ENCODE measurements at places on chromosomes 2 and 18. TPM values are rescaled to one million over a fixed set of nuclear protein-coding genes. Genes with fewer than 3 reads are reported as not detected.

- DNase-seq, result no peak
Observed at GRCh38 chr2:122083256-122084048, 328.0 kb downstream of the TSN start.

- DNase-seq, result no peak
Observed at GRCh38 chr2:205850611-205851010, 168.3 kb downstream of the NRP2 start.

- DNase-seq, result no peak
Observed at GRCh38 chr2:28665041-28665704, 86.5 kb upstream of the PPP1CB start.

GRCh38 chr2:233247116-233247515 is 4.4 kb upstream of the ATG16L1 start:
- no peak for DNase-seq

DNA sequence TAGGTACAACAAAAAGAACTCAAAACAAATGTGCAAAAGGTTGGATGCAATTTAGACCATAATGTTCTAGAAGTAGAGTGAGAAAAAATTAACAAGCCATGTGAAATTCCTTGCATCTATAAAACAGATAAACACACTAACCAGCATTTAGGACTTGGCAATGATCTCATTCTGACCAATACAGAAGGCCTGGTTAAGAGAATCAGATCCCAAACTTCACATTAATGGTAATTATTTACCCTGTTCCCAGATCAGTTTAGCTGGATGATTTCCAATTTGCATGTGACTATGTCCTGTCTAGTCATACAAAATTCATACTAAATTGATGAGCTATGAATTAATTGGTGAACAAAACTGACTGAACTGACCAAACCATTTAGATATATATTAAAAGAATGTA is 98.4 kb upstream of the FIGN start:
- no peak for DNase-seq

GRCh38 chr2:234423884-234424283 is 73.0 kb downstream of the ARL4C start:
- DNase-seq, result no peak

GRCh38 chr2:152031747-152032306 is 67.0 kb downstream of the CACNB4 start:
- no peak for DNase-seq

DNA sequence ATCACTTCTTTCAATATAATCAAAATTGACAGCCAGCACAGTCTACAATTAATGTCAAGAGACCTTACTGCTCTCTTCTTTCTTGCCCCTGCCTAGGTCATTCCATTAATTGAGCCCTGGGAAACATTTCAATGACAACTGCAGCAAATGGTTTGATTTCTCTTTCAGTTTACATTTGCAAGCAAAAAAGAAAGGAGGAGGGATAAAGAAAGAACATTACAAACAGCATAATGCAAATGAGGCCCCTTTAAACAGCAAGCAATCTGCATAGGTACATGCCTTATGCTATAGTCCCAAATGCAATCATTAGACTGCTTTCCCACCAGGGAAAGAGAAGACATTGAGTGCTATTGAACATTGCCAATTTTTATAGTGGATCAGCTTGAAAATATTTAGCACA is 655.0 kb upstream of the CDH2 start:
- no peak for DNase-seq

DNA sequence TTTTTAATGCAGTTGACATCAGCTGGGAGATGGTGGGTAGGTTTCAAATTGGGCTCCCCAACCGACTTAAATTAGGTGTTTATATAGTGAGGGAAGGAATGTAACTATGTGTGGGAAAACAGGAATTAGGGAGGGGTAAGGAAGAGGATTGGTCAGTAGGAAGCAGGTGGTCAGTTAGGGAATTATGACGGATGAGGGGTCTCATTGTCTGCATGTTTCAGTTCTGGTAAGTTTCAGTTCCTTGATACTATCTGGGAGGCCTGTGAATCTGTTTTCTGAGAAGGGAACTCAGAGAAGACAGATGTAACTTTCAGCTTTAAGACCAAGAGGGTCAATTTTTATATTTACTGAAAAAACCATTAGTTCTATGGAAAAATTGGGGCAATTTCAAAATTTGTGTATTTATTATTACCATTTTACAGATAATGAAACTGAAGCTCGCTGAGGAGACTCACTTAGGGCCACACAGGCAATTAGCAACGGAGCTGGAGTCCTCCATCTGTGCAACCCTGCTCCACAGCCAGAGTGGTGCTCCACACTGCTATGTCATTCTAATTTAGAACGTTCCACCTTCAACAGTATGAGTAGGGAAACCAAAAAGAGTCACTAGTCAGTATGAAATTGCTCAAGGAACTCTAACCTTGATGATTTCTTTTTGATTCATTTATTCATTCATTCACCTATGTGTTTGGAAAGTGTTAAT is 36.0 kb upstream of the CCDC195 start:
- DNase-seq, result no peak

- no peak for DNase-seq
Observed at GRCh38 chr2:158688721-158689120, 106.4 kb upstream of the DAPL1 start.

TCF23 gene
- not detected for total RNA-seq

- DNase-seq, result no peak
Observed at GRCh38 chr2:205290299-205290698, 392.0 kb upstream of the NRP2 start.

GRCh38 chr2:68722712-68723111 is 11.9 kb upstream of the ARHGAP25 start:
- no peak for DNase-seq

DNA sequence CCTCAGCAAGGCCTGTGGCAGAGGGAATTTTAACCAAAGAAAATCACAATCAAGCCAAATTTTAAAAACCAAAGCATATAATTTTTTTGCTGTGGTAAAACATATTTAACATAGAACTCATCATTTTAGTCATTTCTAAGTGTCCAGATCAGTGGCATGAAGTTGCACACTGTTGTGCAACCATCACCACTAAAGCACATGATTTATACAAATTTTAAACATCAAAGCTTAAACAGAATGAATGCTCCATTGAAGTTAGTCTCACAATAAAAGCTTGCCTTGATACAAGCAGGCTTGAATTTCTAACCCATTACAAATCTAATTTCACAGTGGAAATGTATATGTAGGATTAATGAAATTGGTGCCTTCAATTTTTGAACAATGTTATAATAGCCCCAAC is 31.2 kb downstream of the FTCDNL1 start:
- DNase-seq, result no peak

GRCh38 chr2:138369856-138370255 is 131.7 kb upstream of the SPOPL start:
- DNase-seq, result no peak

GRCh38 chr2:19078709-19079108 is 279.7 kb downstream of the OSR1 start:
- no peak for DNase-seq

GRCh38 chr2:148719941-148720436 is 75.4 kb downstream of the EPC2 start:
- no peak for DNase-seq

All from activated naive CD8-positive, alpha-beta T cell treated with anti-CD3 and anti-CD28 coated beads, Interleukin-2, amount 10 ng/mL, durations not matched to agents 7 days and 5 days (primary cell).